ENCODE measurements at places on chromosomes 1 and 21.

- DNase-seq, result no peak
Observed at GRCh38 chr21:32248571-32249461, 30.0 kb downstream of the MIS18A start.

- DNase-seq, result no peak
Observed at GRCh38 chr1:205128050-205128449, 6.3 kb upstream of the RBBP5 start.

- no peak for DNase-seq
Observed at GRCh38 chr1:160137216-160137862, 14.1 kb upstream of the ATP1A4 start.

DNA sequence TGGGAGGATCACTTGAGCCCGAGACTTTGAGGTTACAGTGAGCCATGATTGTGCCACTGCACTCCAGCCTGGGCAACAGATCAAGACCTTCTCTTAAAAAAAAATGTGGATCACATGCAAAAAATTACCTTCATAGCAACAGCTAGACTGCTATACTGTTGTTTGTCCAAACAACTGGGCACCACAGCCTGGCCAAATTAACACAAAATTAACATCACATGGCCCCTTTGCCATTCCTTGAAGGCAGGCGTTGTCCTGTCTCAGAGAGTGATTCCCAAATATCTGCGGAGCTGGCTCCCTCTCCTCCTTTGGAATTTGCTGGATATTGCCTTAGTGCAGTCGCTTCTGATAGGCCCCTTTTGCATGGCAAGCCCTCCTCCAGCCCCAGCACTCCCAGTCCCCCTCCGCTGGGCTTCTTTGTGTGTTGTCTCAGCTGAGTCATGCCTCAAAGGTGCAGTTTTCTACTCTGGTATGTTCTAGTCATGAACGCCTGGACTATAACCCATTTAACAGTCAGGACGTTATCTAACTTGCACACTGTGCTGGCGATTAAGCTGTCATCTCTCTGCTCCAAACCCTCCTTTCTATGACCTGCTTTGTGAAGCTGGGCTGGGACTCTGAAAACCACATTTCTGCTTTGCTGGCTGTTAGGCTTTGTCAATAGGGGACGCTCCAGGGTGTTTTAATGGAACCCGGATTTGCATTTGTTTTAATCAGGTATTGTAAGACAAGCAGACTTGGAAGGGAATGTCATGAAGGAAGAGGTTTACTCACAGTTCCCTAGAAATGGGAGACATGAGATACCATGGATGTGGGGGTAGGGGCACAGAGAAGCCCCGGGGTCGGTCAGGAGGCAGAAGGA, 20.1 kb upstream of the HPCAL4 start:
- no peak for DNase-seq

GRCh38 chr1:112359961-112360767, 35.9 kb upstream of the CTTNBP2NL start:
- DNase-seq, result no peak

- no peak for DNase-seq
Observed at GRCh38 chr1:156857532-156857931, 1.4 kb downstream of the INSRR start.

DNA sequence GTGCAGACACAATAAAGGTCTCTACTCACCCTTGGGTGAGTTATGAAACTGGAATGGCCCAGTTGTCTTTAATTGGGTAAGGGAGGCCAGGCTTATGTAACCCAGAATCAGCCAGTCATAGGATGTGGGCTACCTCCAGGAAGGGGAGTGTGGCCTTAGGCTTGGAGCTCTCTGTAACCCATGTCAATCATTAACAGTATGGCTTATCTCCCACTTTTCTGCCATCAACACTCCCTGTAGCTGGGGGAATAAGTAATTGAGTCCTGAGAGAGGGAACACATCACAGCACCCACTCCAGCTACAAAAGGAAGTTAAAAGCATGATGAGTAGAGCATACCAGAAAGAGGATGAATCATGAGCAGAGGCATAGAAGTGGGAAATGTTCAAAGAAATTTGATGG, 327.0 kb upstream of the DUSP10 start:
- DNase-seq, result no peak

GRCh38 chr1:201681375-201681774, 142.4 kb downstream of the NAV1 start:
- DNase-seq, result no peak

GRCh38 chr1:36691374-36691773, 208.7 kb upstream of the CSF3R start:
- no peak for DNase-seq

DNA sequence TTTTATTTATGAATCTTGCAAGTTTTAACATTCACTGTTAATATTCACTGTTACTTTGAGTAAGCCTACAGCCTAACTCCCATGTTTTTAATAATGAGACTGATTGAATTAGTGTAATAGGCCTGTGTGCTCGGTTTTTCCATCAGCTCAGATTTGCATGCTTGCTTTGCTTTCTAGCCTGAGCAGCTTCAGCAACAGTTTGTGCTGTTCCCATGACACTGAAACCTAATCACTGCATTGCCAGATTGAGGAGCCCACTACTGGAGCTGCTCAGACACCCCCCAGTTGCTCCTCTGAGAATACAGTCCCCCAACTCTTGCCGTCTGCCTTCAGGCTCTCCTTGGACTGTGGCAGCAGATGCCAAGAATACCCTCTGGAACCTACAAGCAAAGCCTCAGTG, 695.4 kb downstream of the BRINP3 start:
- DNase-seq, result no peak

GRCh38 chr1:39328586-39329121, 124.2 kb downstream of the MACF1 start:
- DNase-seq, result no peak

DNA sequence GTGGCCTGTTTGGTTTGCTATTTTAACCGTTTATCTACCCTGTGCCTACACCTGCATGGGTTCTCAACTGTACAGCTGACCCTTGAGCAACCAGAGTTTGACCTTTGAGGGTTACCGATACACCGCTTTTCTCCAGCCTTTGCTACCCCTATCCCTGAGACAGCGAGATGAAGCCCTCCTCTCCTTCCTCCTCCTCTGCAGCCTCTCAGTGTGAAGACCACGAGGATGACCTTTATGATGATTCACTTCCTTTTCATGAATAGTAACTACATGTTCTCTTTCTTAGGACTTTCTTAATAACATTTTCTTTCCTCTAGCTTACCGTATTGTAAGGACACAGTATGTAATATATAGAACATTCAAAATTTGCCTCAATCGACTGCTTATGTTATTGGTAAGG, 14.5 kb upstream of the RNF187 start:
- no peak for DNase-seq

- no peak for DNase-seq
Observed at GRCh38 chr1:199282751-199283305, 644.0 kb downstream of the PTPRC start.

GRCh38 chr1:202989879-202990278, 17.3 kb upstream of the TMEM183A start:
- no peak for DNase-seq

DNA sequence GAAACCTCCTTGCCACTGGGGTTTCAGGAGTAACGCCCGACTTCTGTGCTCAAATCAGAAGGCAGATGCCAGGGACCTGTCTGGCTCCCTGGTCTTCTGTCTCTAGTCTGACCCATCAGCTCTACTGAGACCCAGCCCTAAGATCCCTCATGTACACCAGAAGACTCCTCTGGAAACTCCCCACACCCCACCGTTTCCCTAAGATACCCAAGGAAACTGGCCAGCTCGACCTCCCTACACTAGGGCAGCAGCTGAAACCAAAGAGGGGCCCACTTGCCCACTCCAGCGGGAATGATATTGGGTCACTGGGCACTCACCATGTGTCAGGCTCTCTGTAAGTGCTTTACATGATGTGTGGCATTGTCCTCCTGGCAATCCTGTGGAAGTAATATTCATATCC, 469 bp upstream of the S100A16 start:
- DNase-seq, result no peak
